ENCODE measurements at places on chromosomes 12 and 14.
A peak's percentile ranks its signal among the peaks of the same experiment; 100 is the strongest.

DNA sequence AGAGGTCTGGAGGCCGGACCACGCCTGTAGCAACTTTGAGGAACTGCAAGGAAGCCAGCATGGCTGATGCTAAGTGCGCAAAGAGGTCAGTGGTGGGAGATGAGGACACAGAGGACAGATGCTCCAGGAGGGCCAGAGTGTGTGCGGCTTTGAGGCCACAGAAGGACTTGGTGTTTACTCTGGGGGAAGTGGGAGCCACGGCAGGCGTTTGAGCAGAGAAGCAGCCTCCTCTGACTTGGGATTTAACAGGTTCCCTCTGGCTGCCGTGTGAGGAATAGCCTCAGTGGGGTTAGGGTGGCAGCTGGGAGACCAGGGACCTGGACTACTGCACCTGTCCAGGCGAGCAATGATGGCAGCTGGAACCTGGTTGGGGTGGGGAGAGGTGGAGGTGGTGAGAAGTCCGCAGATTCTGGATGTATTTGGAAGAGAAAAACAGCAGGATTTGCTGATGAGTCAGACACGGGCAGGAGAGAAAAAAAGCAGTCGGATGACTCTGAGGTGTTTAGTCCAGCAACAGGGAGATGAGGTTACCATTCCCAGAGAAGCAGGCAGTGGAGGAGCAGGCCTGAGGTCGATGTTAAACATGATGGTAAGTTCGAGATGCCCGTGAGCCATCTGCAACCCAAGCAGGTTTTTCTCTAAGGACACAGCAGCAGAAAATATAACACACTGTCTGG is 143.5 kb downstream of the SCARB1 start:
- no peak for DNase-seq

DNA sequence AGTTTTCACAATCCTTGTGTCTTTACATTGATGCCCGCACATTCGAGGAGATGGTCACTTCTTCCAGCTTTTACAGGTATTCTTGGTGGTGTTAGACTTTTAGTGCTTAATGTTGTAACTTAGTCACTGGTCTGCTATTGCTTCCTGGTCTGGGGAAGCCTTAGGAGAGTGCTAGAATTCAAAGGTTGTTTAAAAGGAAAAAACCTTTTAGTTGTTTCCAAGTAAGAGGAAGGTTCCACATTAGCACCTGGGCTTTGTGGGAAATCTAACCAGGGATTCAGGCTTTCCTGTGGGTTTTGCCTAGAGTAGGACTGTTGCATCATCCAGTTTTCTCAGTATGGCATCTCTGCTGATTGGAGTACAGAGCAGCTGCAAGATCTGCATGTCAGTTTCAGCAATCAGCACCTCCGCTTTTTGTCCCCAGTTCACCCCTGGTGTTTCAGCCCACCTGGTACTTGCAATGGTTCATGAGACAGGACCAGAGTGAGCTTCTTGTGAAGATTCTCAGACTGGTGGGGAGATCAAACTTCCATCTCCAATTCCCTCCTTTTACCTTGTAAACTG is 44.0 kb upstream of the PLBD1 start:
- DNase-seq: no peak

DNA sequence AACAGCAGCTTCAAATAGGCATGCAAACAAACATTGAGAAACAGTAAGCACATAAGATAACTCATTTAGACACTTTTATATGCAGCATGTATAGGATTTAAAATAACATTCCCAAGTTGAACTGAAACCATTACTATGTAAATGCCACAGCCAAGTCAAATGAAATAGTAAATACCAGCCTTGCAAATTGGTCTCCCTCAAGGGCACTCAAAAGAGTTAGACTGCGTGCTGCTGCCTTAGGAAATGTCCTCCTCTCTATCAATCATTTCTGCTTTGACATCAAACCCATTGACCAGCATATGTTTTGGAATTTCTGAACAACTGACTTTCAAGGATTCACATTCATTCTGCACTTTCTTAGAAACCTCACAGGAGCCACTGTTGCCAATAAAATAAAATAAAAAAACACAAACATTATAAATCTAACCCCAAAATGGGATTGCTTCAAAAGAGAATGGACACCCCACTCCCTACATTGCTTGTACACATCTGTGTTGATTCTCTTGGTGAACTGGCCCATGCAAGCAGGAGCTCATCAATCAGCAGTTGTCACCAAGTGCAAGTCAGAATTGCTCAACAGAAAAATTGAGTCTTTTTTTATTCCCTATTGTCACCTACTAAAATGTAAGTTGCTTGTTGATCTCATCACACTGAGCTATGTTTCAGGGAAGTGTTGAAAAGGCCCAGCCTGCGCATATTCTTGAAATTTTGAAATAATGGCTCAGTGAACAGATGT is 256.2 kb downstream of the DAD1 start:
- DNase-seq: no peak

DNA sequence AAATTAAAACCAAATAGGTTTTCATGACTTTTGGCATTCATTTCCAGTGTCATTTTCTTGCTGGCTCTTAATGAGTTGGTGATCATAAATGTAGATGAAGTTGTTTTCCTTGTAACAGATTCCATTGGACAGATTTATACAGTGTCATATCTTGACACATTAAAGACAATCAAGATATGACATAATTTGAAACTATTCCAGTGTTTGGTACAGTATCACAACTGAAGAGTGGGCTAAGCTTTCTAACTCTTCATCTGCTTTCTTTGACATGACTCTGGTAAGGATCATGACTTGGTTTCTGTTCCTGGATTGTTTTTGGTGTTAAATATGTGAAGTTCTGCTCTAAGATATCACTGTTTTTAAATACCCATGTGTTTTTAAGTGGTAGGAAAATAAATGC is 289.6 kb downstream of the NAV3 start:
- DNase-seq: no peak

- no peak for DNase-seq
Observed at GRCh38 chr14:45678163-45678562, 425.2 kb upstream of the MIS18BP1 start.

GRCh38 chr14:39384177-39384576 is 48.1 kb downstream of the FBXO33 start:
- DNase-seq: no peak

DNA sequence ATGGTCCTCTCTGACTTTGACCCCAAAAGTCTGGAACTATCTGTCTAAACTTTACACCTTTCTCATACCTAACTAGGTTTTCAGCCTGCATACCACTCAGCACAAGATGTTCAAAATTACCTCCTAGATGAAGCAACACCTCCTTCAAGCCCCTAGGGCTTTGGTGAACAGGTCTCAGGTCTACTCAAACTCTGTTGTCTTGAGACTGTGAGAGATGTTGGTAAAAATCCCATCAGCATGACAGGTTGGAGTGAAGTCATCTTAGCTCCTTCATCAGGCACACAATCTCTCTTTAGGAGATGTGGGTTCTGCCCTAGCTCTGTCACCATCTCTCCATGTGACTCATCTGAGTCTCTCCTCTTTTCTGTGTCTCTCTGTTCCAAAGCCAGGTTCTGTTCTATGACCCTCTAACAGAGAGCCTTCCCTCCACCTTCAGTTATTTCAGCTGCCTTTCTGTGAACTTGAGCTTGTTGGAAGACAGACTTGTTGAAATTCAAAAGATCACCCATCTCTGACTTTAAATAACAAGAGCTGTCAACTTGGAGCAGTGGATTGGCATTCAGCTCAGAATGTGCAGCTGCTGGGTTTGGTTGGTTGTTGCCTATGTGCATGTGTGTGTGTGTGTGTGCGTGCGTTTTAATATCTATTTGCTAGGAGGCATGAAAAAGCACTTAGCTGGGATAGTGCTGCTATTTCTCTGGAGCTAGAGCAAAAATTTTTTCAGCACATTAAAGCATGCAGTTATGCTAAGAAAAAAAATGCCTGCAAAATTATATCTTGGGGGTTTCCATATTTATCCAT is 130.7 kb downstream of the CRACR2A start:
- DNase-seq: no peak

GRCh38 chr12:81294325-81295190 is 216.7 kb downstream of the ACSS3 start:
- no peak for DNase-seq

DNA sequence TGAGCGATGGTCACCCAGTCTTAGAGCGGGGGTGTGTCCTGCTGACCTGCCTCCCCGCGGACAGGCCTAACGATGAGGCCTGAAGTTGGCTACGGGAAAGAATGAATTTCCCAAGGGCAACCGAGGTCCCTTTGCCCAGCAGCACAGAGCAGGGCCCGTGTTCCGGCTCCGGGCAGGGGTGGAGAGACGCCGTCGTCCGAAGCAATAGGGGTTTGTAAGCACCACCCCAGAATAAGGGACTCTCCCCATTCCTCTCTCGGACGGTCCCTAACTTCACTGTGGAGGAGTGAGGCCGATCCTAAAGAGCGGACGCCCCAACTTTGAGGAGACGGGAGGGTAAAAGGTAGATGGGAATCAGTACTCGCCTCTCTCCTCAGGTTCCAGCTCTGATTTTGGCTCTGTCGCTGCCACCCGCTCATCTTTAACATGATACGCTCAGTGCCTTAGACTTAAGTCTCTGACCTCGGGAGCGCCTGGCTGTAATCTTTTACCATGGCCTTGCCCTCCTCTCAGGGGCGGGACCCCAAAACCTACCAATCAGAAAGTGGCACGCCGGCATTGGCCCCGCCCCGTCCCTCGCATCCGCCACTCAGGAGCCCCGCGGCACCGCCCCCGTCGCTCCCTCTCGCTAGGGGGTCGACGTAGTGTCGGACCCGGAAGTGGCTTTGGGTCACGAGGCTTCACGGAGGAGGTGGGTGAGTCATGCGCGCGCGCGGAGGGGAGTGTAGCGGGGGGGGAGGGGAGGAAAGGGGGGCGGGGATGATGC is at the start of gene DDIT3:
Gene DDIT3 (minus strand): TSS at position 462 of the 766 bp plus-strand sequence. CDS start 3,108 bp downstream, outside the sequence.
- peak; percentile 99 for DNase-seq

GRCh38 chr12:1917172-1918070 is 1.0 kb downstream of the CACNA2D4 start:
- no peak for DNase-seq

- no peak for DNase-seq
Observed at GRCh38 chr14:104512061-104512460, 67.5 kb upstream of the C14orf180 start.

- no peak for DNase-seq
Observed at GRCh38 chr14:39372656-39373055, 59.6 kb downstream of the FBXO33 start.

GRCh38 chr12:218728-219590 is 5.0 kb upstream of the SLC6A12 start:
- no peak for DNase-seq

- DNase-seq: no peak
Observed at GRCh38 chr12:12086362-12086761, 15.6 kb downstream of the BCL2L14 start.

- no peak for DNase-seq
Observed at GRCh38 chr14:87155856-87156488, 837.0 kb downstream of the GALC start.
